Coronary artery (tissue), 2 donors: ENCODE measurements at places on chromosomes 13 and 19.

DNA sequence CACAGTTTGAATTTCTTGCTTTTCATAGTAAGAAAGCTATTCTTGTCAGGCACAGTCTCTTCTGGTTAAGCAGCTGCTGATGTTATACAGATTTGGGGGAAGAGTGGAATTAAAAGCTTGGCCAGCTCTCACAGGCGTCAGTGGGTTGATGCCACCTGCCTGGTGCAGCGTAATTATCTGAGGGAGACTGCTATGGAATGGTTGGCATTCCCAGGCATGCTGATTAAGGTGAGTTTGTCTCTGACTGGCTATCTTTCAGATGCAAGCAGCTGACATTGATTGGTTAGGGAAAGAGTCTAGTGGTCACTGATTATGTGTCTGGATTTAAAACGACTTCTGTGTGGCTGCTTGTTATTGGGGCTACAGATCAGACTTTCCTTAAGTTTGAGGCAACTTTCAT lies 948.4 kb downstream of the UQCRFS1 start:
- DNase-seq, result no peak

DNA sequence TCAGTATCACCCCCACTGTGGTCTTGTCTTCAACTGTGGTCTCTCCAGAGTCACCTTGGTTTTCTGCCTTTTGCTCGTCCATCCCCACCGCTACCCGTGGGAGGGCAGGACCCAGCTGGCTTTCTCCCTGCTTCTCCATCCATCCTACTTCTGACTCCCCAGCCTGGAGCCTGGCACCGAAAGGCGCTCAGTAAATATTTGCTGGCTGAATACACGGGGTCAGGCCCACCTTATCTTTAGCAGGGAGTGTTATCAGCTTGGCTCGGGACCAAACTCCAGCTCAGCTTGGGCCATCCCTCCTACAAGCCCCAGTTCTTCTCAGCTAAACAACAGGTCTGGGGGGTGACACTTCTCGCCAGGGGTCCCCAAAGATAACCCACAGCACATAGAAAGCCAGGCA lies 62.0 kb upstream of the KLF2 start:
- DNase-seq, result no peak

GRCh38 chr13:28817204-28817603 lies 2.9 kb upstream of the MTUS2 start:
- DNase-seq, result no peak

- DNase-seq, result no peak
Observed at GRCh38 chr19:30376826-30377425, 4.7 kb downstream of the ZNF536 start.

GRCh38 chr13:71587817-71588216 lies 279.2 kb downstream of the DACH1 start:
- no peak for DNase-seq

GRCh38 chr13:40776681-40777165 lies 5.7 kb upstream of the MRPS31 start:
- DNase-seq, result no peak

DNA sequence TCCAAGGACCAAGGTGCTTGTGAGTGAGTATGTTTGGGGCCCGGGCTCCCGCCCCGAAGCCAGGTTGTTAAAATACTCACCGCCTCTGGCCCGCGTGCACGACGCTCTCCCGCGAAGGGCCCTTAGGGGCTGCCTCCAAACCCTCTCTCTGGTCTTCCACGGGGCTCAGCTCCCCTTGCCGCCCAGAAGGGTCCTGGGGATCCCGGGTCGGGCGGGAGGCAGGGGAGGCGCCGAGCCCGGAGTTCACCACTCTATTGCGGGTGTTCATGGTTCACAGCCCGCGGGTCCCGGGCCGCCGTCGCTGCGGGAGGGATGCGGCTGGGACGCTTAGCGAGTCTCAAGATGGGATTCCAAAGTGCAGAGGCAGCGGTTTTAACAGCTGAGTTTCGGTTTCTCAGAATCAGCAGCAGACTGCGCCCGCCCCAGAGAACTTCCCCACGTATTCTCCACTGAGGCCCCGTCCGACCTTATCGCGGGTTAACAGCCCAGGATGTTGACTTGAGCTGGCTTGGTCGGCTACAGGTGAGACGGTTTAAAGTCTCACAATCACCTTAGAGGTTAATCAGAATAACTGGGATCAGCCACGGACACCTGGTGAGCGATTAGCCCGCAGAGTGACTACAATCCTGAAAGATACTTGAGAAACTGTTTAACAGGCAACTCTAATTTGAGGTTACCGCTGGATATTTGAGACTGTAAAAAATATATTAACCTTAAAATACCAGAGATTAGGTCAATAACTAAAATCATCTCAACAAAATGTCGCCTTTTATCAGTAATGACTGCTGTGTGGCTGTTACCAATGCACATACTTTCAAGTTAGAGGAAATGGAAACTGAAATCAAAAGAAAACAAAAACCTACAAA lies at the start of gene EPSTI1:
EPSTI1 (minus strand) TSS at position 344 of the 866 bp plus-strand sequence; CDS start at position 268, 76 bp downstream.
- DNase-seq, result peak; percentile 76

DNA sequence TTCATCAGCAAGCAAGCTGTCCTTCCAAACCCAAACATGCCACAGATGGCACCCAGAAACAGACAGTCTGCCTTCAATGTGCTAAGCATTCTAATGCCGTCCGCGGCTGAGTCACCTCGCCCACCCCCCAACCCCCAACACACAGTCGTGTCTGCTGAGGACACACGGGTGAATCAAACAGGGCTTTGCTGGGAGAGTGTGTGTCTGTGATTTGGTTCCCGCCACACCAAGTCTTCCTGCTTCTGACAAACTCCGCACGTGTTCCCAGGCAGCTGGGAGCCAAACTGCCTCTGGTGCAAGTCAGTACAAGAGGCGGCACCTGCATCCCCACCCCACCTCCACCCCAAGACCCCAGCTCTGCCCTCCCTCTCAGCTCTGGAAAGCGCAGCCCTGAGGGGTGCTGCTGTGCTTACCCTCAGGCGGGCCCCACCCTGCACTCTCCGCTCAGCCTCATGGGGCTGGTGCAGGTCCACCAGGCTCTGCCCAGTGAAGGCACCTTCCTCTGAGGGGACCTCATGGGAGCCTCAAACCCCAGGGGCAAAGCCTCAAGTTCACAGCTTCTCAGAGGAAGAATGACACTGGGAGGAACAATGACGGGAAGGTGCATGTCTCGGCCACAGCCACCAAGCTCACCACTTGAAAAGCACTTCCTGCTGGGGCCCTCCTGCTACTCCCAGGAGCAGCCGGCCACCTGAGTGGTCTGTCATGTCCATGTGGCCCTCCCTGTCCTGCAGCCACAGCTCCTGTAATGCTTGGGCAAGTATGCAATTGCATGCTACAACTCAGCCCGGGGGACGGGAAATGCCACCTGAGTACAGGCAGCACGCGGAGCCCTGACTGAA lies 15.0 kb upstream of the SLC35E1 start:
- DNase-seq, result no peak

- DNase-seq, result no peak
Observed at GRCh38 chr13:43720780-43721397, 65.9 kb downstream of the ENOX1 start.

- no peak for DNase-seq
Observed at GRCh38 chr13:26184791-26185250, 37.3 kb downstream of the RNF6 start.

DNA sequence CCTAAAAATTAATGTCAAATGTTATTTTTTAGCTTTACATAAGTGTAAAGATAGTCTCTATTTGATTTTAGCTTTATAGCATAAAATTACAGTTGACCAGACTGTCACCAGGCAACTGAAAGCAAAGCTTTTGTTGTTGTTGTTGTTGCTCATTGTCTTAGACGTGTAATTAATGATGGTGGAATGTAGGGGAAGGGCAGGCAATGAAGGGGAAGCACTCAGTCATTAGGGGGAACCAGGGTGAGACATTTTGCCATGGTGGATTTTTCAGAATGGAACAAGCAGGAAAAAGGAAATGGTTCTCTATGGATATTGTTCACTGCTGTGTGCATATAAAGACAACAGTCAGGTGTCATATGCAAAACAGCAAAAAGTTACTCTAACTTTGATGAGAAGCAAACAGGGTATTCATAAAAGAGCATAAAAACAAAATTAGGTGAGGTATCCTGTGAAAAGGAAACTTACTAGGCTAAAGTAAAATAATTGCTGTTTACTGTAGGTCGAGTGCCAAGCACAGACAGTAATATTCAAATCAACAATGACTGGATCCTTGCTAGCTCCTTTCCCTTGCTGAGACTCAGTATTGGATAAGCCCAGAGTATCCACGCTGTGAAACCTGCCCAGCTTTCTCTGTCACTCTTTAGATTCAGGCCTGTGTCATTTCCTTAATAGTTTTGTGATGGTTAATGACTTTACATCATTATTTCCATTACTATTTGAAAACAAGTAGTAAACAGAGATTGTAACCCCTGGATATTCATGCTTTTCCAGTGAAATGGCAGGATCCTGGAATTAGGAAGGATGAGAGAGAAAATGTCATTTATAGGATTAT lies 110.5 kb downstream of the LRCH1 start:
- DNase-seq, result no peak

DNA sequence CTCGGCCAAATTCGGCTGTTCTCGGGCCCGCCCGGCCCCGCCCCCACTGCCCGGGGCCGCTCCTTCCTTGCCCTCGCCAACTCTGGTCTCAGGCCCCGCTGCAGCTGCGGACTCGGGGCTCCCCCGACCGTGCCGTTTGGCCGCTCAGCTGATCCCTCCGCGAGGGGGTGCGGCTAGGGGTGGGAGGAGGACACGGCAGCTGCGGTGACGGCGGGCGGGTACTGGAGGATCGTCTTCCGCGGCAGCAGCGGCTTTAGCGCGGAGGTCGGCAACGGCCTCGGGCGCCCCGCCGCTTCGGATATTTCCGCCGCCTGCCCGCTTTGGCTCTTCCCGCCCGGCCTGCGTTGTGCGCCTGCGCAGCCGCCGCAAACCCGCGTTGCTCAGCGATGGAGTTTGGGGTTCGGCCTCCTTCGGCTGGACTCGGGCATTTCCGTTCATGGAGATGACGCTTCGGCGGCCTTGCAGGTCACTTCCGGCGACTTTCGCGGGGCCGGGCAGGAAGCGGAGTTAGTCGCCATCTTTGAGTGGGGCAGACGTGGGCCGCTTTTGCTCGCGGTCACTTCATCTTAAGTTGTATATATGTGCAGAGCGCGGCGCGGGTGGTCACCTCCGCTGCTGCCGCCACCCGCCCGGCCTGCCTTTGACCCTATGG lies 338 bp upstream of the UBE2M start:
- peak; percentile 98 for DNase-seq

DNA sequence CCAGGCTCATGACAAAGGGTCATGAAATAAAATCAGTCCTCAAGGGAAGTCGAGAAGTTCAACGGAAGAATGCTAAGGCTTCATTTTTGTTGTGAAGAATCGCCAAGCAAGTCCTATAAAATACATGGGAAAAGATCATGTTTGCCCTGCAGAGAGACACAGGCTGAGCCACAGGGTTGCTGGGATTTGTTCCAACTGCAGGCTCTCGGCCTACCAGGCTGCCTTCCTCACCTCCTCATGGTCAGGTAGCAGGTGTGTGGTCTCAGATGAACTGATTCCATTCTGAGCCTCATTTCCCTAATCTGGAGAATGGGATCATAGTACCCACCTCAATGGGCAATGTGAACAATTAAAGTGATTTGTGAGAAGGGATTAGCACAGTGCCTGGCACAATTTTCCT lies 114.9 kb upstream of the SPATA13 start:
- no peak for DNase-seq

- DNase-seq, result no peak
Observed at GRCh38 chr13:21871919-21872318, 201.0 kb downstream of the FGF9 start.

DNA sequence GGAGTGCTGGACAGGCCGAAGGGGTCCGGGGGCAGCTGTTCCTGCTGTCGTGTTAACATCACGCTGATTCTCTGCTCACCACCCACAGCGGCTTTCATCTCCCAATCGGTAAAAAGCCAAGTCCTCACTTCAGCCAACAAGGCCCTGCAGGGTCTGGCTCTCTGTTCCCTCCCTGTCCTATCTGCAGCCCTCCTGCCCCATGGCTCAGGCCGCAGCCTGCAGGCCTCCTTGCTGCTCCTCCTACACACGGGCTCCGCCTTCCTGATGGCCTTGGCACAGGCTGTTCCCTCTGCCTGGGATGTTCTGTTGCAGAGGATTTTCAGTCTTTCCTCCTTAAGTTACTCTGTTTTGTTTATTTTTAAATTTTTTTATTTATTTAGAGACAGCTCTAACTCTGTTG lies 22.2 kb downstream of the FUZ start:
- no peak for DNase-seq

DNA sequence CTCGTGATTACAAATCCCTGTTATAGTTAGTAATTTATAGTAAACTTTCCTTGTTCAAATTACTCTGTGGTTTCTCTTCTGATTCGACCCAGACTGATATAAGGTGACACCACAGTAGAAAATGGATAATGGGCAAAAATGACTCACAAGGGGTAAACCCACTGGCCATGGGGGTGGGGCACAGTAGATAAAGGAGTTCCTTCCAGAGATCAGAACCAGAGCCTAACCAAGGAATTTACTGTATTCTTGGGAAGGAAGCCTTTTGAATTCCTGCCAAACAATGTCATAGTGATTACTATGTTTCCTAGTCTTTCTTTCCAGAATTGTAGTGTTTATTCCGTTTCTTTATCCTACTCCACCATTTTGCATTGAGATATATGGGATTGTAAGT lies 21.9 kb downstream of the MIR17HG start:
- no peak for DNase-seq

GRCh38 chr19:36225219-36225892 lies 10.4 kb downstream of the ZNF146 start:
- no peak for DNase-seq
